Stimulated activated CD4-positive, alpha-beta T cell treated with anti-CD3 and anti-CD28 coated beads, Interleukin-4, amount 100 ng/mL, for 4 hours (primary cell): ENCODE measurements at places on chromosomes 5 and 9.

DNA sequence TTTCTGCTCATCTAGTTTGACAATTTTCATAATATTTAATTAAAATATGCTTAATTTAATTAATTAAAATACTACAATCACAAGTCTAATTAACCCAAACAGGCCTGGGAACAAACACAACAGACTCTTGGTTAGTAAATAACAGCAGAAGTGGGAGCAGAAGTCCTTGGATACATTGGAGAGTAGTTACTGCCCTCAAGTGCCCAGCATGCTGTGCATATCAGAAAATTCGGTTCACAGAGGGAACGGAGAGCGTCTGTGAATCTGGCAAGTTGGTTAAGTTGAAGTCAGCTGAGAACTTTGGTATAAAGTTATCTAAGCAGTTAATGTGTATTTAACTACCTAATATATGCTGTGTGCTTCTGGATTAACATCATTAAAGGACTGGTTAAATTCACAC, 87.0 kb upstream of the ATG10 start:
- DNase-seq = no peak

DNA sequence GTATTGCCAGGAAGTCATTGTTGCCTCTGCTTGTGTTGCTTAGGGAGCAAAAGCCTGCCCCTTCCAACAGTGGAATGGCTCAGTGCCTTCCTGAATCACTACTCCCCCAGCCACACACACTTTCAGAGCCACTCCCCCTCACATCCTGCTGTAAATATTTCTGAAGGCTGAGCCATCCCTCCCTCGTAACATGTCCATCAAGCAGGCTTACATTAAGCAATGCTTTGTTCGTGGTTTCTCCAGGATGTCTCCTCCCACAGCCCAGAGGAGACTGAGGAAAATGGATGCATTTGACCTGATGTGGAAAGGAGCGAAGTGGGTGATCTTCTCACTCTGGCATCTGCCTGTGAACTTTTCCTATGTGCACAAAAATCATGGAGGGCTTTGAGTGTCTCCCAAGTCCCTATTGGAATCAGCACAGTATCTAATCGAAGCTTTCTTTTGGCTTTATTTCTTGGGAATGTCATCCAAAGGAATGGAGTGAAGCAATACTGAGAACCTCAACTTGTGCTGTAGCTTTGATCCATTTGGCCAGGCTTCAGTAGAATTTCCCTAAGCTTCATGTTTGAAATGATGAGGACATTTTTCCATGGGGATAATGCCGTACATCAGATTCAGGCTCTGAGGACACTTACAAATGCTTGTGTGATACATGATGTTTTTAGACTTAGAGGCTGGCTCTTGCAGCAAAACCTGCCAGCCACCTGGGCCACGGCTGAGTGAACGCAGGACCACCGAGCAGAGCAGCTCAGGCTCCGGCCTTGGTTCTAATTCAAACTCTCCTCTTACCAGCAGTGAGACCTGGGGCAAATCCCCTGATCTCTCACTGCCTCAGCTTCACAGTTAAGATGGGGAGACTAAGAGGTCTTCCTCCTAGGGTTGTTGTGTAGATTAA, 389.1 kb downstream of the ENC1 start:
- DNase-seq = no peak

DNA sequence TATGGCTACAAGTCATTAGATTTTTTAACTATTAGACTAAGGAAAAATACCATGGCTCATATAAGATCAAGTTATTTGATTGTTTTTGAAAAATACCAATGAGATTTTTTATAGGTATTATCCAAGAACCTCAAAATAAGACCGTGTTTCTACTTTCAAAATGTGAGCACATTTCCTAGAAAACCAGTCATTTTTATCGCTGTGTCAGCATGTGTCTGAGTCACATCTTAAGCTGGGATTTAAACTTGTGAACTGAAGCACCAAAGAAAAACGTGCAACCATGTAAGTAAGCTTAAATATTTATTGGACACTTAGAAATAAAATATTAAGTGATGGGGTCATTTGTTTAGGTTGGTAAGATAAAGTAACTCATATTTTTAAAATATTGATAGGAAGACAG, 1676.0 kb upstream of the NUDT12 start:
- no peak for DNase-seq

DNA sequence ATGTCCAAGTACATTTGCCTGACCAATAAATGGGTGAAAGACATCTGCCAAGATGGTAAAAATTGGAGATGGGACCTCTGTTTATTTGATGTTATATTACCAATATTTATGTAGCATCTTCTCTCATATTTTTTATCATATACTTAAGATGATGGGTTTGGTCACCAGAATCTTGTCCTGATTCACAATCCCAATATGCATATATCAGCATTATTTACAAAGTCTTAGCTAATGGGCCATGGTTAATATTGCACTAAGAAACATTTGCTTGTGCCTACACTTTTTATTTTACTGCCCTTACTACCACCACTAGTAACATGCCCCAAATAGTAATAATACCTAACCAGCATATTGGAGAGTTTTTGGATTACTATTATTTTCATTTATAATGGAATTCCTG, 116.7 kb downstream of the CHSY3 start:
- DNase-seq = no peak

DNA sequence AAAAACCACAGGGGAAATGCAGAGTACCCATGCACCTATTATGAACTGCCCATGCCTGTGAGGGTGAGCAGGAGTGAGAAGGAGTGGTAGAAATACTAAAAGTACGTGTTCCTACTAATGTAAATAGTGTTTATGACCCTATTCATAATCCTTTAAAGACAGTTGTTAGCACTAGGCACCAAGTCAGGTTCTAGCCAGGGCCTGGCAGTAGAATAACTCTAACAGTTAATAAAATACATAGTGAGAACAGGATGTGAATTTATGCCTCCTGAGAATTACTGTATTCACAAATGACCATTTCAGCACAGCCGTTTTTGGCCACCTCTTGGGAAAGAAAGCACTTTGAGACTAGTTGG, 103.2 kb upstream of the TARS1 start:
- no peak for DNase-seq

GRCh38 chr9:117315236-117315635, 99.6 kb downstream of the ASTN2 start:
- DNase-seq = no peak

- no peak for DNase-seq
Observed at GRCh38 chr5:56545016-56545415, 270.3 kb upstream of the MAP3K1 start.

- no peak for DNase-seq
Observed at GRCh38 chr5:69416180-69416579, 1.3 kb downstream of the MARVELD2 start.

- DNase-seq = no peak
Observed at GRCh38 chr9:134188386-134189144, 24.2 kb upstream of the RNU6ATAC start.

- DNase-seq = no peak
Observed at GRCh38 chr9:89781838-89782540, 177.2 kb downstream of the GADD45G start.

DNA sequence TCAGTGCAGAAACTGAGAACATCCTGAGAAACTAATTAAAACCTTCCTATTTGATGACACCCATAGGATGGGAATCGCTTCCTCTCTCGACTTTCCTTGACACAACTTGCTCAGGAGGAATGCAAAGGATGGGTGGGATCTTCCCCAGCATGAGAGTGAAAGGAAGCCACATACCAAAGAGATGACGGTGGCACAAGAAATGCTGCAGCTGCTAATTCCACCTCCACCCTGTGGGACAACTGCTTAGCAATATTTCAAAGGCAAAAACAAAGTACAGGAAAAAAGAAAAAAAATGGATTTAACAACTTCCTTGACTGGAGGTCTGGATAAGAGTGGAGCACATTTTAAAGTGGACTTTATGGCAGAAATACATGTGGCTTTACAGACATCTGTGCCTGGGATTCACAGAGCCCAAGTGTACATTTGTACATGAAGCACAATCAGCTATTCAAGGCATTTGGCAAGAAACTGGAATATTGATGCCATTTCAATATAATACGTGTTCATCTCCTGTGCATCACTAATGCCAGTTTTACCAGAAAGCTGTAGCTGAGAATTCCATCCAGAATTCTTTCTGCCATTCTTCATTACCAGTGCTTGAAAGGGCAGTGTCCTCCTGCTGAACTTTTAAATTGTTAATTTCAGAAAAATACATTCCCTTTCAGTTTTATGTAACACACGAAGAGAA, 359.2 kb upstream of the ACTBL2 start:
- no peak for DNase-seq

DNA sequence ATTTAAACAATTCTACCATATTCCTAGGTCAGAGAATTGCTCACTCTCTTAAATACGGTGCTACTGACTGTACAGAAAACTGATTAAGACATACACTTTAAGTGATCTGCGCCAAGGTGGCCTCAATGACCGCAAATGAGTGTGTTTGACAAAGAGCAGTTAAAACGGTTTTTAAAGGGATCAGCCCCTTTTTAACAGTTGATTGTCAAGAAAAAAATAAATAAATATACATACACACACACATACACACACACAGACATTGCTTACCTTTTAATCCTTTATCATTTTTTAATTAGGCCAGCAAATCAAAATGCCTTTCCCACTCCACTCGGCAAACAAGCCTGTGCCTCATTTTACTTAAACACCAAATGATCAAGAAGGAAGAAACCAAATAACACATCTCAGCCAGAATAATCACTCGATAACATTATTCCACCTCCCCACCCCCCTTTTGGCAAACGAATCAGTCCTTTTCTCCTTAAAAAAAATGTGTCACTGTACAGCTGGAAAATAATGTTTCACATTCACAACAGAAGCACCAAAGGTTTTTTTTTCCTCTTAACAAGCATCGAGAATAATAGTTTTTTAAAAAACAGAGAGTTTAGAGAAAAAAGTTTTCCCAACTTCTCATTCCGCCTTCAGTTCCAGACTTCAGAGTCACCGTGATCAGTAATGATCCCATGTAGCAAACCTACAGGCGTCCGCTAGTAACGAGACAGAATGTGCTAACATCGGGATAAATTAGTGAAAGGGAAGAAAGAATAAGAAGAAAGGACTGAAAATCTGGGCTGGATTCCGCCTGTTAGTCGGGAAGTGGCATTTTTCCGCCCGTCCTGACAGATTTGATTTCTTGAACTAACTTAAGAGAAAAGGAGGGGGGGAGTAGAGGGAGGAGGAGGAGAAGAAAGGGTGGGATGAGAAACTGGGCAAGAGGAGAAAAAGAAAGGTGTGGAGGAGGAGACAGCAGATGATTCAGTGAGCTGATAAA, at the start of gene ZNF608:
ZNF608 (minus strand) TSS at position 712 of the 988 bp plus-strand sequence. CDS start 1,650 bp downstream, outside the sequence.
- DNase-seq = no peak

DNA sequence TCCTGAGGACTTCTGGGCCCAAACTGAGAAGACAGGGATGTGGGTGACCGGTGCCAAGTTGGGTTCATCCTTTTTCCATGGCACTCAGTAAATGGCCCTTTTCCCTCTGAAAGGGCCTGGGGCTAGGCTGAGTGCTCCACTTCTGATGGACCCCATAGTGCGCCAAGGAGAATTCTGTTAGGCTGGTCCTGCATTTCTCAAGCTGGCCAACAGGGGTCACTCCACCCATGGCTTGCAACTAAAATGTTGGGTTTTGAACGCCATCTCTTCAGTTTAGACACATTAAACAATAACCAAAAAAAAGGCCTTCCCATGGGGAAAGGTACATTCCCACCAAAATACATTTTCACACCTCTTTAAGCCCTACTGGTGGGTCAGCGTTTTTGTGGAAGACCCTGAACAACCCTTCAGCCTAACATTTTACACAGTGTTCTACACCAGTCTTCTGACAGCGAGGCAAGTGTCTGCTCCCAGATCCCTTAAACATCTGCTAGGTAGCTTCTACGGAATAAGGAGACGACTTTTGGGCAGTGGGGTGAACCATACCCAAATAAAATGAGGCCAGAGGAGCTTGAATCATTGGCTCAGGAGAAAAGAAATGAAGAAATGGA, 27.3 kb downstream of the CNTFR start:
- no peak for DNase-seq

DNA sequence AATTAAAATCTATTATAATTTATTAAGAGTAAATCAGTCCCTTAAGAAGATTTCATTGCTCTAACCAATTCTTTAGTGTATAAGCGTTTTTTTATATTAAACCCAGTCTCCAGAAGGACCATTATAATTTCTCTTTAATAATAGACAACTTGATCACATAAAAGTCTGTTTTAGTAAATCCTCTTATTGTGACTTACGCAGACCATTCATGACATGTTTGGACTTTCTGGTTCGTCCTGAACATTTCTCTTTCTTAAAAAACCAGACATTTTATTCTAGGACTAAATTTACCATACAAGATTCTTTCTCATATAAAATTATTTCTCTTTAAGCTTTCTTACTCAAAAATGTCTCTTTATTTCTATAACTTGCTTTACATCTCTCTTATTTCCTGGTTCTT, 196.2 kb upstream of the RAI14 start:
- no peak for DNase-seq

GRCh38 chr9:37656936-37657335, 6.2 kb downstream of the FRMPD1 start:
- no peak for DNase-seq

GRCh38 chr5:97141031-97141430, 1.4 kb downstream of the LIX1 start:
- DNase-seq = no peak

DNA sequence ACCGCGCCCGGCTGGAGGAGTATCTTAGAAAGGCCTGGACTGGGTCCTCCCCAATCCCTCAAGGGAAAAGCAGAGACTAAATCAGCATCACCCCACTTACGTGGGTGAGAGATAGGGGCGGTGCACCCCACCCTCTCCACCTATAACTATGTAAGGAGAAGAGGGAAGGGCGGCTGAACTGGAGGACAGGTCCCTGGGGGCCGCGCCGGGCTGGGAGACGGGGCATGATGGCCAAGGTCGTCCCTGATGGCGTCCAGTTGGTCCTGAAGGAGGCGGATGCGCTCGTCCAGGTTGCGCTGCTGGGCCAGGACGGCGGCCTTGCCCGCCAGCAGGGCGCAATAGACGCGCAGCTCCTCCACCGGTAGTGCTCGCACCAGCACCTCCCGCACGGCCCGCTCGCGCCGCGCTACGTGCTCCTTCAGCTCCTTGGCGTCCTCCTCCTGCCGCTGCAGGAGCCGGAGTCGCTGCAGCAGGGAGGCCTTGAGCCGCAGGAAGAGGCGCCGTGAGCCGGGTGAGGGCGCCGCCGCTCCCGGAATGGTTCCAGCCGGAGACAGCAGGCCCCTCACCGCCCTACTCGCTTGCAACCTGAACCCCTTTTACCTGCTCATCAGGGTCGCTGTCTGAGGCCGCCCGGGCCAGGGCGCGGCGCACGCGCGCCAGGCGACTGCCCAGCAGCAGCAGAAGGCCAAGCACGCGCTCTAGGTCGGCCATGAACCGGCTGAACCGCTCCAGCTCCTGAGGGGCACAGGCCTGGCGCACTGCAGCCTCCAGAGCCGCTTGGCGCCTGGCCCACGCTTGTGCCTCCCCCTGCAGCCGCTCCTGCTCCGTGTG, 7.6 kb downstream of the SHROOM1 start:
- DNase-seq = peak; percentile 16
